ENCODE measurements at places on chromosomes 16 and 17. TPM values are rescaled to one million over a fixed set of nuclear protein-coding genes. Genes with fewer than 3 reads are reported as not detected.
A peak's percentile ranks its signal among the peaks of the same experiment; 100 is the strongest.

The SCO1 gene
- 40.9 TPM for polyA plus RNA-seq

The REXO5 gene
- polyA plus RNA-seq = 7.0 TPM

The SLC16A6 gene
- polyA plus RNA-seq = 0.85 TPM

The CBX4 gene
- 8.7 TPM for polyA plus RNA-seq

DNA sequence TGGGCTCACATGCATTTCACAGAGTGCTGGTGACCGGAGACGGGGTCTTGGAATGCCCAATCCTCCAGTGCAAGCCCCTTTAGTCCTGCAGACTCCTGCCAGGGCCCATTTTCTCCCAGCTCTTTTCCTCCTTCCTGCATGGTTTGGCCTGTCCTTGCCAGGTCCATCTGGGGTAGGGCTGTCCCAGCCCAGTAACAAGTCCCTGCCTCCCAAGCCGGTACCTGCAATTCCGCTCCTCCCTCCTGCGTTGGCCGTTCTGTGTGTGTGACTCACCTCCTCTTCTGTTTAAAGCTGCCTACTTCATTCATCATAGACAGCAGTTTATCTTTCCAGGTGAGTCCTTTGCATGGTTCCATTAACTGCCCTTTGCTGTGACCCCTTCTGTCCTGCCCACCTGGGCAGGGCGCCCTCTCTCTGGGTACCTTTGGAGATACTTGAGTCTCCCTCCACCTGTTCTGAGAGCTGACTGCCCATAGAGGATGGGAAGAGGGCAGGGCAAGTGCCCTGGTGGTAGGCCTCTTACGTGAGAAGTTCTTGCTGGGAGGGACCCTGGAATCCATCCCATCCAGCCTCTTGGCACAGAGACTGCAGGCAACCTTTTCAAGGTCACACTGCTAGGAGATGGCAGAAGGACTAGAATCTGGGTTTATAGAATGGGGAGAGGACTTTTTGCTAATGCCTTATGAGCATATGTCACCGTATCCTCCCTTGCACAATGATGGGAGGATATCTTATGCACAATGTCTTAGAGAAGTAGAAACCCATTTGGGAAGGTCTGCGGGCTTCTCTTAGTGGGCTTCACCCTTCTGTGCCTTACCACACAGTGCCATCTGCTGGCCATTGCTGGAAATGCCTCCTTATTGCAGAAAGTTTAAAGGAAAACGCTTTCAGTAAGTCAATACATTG lies 29.7 kb upstream of the LGALS9 start:
- peak; percentile 55 for DNase-seq

GRCh38 chr17:43768382-43768781 lies 9.8 kb upstream of the SOST start:
- DNase-seq = no peak

DNA sequence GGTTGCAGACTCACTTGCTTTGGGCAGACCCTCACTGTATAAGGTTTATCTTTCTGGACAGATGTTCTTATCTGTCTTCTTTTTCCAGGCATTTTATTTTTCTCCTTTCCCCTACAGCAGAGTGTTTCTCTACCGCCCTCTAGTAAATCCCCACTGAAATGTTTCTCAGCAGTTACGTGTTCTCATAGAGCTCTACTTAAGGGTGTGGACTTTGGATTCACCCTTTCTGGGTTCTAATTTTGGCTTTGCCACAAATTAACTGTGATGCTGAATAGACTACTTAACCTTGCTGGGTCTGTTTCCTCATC lies 2.0 kb downstream of the ADAT1 start:
- no peak for DNase-seq

- peak; percentile 41 for DNase-seq
These were observed at the start of the genes ARSG and SLC16A6 for GRCh38 chr17:68290955-68291835. Gene ARSG, plus strand, starts transcription at chr17:68291495. Its CDS starts 15,999 bp downstream, at chr17:68307494. Gene SLC16A6, minus strand, starts transcription at chr17:68291127. Its CDS starts 12,807 bp downstream, at chr17:68278320.

Data from right renal cortex interstitium (tissue), 3 donors.